Stimulated activated CD4-positive, alpha-beta T cell treated with anti-CD3 and anti-CD28 coated beads, TNF-alpha, amount 100 ng/mL, for 1 hour (primary cell): ENCODE measurements at places on chromosomes 13 and 19.
A peak's percentile ranks its signal among the peaks of the same experiment; 100 is the strongest.

DNA sequence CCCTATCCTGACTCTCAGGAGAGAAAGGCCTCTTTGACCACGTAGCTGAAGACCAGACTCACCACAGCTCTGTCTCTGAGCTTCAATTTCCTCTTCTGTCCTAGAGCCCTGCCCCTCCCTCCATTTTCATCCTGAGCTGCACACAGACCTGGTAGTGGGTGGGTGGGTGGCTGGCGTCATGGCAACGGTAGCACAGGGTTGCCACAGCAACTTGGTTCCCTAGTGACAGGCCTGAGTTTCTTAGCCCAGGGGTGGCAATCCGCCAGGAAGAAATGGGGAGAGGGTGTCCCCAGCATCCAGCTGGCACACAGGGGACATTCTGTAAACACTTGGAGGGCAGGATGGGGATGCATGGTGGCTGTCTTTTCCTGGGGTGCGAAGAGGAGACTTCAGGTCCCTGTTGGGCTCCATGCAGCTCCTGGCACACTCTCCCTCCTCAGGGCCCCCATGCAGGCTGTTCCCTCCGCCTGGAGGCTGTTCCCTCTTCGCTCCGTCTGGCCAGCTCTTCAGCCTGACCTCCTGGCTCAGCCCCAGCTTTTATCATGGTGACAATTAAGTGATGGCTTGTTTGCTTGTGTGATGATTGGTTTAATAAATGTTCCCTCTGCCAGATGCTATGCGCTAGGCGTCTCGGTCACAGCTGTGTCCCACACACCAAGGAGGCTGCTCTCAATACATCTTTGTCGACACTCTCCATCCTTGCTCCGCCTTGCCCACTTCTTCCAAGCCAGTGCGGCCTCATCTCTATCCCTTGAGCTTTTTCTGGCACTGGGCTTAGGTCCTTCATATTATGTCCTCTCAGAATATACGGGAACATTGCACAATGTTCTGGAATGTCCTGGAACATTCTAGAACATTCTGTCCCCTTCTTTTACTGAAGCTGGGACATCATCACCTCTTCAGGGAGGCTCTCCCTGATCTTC lies 7.4 kb upstream of the KLHL26 start:
- DNase-seq, result no peak

DNA sequence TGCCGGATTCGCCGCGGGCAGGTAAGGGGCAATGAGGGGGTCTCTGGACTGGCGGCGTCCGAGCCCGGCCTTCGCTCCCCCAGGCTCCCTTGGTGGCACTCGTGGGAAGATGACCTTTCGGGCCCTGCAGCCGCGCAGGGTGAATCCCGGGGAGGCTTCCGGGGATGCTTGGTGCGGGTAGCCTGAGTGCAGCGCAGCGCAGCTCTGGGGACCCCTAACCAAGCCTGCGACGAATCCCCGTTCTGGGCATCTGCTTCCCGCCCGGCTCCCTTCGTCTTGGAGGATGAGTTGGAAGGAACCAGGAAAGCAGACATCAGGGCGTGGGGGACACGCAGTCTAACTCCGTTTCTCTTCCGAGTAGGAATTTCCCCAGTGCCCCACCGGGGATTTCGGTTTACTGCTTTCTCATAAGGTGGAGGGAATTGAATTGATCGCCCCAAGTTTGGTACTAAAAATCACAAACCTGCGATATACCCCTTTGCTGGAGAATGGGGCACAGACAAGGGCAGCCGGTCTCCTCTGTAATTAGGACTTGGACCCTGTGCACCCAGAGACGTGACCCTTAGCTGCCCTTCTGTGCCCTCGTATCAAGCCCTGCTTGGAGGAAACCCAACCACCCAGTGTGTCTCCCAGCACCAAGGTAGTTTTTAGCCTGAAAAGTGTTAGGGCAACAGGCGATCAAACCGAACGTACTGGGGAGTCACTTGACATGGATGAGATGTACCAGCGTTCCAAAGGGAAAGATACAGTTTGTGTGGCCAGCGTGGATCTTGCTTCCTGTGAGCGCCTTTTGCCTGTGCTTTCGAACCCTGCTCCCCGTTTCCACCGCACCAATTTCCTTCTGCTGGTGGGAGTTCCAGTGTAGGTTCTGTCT lies 1.0 kb downstream of the GPC5 start:
- DNase-seq, result no peak

DNA sequence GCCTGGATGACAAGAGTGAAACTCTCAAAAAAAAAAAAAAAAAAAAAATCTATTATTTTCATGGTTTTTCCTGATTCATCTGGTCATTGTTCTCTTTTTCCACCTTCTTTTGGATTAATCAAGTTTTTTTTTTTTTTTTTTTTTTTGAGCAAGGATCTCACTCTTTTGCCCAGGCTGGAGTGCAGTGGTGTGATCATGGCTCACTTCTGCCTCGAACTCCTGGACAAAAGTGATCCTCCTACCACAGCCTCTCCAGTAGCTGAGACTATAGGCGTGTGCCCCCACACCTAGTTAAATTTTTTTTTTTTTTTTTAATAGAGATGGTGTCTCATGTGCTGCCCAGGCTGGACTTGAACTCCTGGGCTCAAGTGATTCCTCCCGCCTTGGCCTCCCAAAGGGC lies 27.7 kb downstream of the BLOC1S3 start:
- no peak for DNase-seq

- DNase-seq, result peak; percentile 26
These were observed 78.3 kb downstream of the CYSLTR2 start for GRCh38 chr13:48731957-48732569.

- no peak for DNase-seq
These were observed 8.9 kb upstream of the VN1R1 start for GRCh38 chr19:57465680-57466381.
